ENCODE measurements at places on chromosomes 3 and 15.

DNA sequence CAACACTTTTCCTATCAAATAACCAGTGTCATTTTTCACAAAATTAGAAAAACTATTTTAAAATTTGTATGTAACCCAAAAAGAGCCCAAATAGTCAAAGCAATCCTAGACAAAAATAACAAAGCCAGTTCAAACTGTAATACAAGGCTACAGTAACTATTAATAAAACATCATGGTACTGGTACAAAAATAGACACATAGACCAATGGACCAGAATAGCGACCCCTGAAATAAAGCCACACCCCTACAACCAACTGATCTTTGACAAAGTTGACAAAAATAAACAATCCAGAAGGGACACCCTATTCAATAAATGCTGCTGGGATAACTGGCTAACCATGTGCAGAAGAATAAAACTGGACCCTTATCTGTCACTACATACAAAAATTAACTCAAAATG, 19.9 kb downstream of the TM4SF18 start:
- no peak for DNase-seq

DNA sequence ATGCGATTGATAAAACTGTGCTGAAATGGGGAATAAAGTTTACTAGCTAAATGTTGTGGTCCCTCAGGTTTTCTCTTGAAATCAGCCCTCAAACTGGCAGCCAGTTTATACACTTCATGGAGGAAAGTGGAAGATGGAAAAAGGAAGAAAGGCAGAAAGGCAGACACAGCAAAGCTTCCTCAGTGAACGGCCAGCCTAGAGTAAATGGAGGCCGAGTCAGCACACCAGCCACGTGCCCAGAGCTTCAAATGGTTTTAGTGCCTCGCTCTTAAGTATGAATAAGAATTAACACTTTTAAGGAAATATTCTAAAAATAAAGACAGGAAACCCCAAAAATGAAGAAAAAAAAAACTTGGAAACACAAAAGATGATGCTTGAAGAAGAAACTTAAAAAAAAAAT, 48.3 kb downstream of the GNB4 start:
- DNase-seq, result no peak

DNA sequence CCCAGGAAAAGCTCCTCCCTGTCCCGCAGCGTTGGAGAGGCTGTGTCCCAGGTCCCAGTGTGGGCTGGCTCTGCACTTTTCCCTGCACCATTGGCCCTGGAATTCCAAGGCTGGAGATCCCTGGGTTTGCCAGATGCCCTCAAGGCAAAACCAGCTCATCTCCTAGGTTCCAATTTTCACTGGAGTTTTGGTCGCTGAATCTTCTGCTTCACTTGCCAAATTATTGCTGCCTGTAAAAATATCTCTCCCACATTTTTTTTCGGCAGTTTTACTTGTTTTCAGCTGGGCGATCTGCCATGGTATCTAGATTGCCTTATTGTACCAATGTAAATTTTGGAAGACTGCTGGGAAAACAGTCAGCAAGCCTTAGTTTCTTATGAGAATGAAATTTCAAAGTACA, 150.9 kb upstream of the ATP10A start:
- no peak for DNase-seq

DNA sequence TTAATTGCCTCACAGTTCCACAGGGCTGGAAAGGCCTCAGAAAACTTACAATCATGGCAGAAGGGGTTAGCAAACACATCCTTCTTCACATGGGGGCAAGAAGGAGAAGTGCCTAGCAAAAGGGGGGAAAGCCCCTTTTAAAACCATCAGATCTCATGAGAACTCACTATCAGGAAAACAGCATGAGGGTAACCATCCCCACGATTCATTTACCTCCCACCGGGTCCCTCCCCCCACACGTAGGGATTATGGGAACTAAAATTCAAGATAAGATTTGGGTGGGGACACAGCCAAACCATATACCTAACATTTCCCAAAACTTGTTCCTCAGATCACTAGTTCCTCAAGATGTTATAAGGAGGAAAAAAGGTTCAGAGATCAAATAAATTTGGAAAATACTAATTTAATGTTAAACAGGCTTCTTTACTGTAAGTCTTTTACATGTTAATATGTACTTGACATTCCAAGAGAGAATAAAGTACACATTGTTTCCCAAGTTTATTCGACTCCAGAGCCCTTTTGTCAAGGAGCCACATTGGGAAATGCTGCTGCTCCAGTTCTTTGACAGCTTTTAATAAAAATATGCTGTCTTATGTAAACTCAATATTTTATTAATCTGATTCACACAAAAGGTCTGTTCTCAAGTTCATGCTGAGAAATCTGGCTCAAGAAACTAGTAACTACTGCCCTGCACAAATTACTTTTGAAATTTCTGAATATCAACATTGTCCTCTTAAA, 17.8 kb downstream of the HERC1 start:
- DNase-seq, result no peak

DNA sequence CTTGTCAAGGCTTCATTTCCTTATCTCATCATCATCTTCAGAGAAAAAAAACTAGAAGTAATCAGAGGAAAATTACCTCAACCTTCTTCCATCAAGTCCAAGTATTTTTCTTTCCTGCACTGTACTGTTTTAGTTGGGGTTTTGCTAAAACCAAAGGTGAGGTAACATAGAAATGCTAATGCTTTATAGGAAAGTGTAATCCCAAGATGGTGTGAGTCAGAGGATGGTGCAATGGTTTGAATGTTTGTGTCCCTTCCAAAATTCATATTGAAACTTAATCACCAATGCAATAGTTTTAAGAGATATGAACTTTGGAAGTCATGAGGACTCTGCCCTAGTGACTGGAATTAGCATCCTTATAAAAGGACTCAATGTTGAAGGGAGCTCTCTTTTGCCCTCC, 79.5 kb downstream of the KBTBD8 start:
- DNase-seq, result no peak

DNA sequence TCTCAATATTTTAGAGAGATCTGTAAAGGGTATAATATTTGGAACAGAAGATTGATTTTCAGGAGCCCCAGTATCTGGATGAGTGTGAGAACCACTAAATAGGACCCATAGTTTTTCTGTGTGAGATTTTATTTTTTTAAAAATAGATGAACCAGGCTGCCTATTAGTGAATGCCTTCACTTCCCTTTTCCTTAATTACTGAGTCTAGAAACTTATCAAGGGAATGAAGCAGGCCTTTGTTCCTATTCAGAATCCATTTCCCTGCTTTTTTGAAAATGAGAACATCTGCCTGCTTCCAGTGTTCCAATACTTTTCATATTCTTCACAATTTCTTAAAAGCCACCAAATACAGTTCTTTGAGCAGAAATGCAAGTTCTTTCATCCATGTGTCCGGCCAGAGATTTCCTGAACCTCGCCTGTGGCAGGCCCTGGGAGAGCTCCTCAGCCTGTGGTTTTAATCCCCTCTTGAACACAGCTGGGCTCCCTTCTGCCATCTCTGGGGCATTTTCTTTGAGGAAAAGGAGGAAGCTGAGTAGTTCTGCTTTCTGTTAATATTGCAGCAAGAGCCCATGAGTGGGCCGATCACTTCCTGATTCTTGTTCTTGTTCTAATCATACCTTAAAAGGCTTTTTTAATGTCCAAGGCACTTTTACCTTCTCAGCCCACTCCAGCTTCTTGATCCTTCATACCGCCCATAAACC, 4.7 kb downstream of the EHD4 start:
- DNase-seq, result no peak

GRCh38 chr3:31404871-31405270, 127.9 kb upstream of the STT3B start:
- DNase-seq, result no peak

- no peak for DNase-seq
Measured at GRCh38 chr15:82039871-82040270, 5.9 kb downstream of the MEX3B start.

DNA sequence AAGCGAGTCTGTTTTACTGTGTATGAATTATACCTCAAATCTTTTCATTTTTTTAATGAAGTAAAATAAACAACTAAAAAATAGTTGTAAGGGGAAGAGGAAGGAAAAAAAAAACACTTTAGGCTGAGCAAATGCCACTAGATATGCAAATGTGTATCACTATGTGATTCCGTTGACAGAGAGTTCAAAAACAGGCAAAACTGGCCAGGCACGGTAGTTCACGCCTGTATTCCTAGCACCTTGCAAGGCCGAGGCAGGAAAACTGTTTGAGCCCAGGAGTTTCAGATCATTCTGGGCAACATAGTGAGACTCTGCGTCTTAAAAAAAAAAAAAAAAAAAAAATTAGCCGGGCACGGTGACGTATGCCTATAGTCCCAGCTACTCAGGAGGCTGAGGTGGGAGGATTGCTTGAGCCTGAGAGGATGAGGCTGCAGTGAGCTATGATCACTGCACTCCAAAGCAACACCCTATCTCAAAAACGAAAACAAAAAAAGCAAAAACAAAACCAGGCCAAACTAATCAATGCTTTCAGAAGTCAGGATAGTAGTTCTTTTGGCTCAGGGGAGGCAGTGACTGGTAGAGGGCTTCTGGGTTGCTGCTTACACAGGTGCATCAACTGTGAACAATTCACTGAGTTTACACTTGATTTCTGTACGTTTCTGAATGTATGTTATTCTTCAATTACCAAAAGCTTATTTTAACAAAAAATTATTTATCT, 7.4 kb downstream of the PRC1 start:
- no peak for DNase-seq

- no peak for DNase-seq
Measured at GRCh38 chr15:70248116-70249025, 150.7 kb upstream of the TLE3 start.

GRCh38 chr3:58581328-58582091, 4.3 kb upstream of the FAM107A start:
- no peak for DNase-seq

- DNase-seq, result no peak
Measured at GRCh38 chr3:177563792-177564191, 366.5 kb upstream of the TBL1XR1 start.

GRCh38 chr15:67042551-67043142, 22.8 kb upstream of the SMAD3 start:
- DNase-seq, result no peak

DNA sequence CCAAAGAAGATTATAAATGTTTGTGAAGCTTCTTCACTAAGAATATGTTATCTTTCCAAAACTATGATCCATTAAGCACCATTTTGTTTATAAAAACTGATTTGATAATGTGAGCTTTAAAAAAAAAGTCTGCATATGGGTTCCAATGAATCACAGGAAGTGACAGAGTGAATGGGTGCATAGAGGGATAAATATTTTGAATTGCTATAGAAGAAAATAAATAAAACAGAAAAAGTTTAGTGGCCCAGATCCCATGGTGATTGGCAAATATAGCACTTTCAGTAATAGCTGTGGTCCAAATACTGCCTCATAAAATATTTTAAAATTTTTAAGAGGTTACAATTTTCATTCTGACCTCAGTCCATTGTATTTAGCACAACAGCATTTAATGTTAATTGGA, 19.2 kb downstream of the CPA3 start:
- no peak for DNase-seq

DNA sequence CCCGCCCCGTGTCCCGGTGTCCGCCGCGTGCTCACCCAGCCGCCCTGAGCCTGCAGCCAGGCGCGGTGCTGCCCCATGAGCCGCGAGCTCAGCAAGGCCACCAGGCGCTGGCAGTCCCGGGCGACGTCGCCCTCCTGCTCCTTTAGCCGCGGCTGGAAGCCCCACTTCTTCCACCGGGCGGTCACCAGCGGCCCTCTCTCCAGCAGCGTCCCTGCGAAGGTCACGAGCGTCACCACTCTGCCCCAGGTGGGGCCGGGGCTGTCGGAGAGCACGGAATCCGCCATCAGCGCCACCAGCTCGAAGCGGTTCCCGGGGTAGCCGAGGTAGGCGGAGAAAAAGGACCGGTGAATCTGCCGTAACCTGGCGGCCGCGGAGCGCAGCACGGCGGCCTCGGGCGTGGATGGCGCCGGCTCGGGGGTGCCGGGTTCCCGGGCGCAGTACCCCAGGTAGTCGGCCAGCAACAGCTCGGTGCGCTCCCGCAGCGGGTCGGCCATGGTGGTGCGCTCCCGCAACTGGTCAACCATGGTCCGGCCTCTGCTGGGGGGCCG, 298 bp downstream of the BCL2L10 start:
- DNase-seq, result peak; percentile 28

GRCh38 chr15:63701365-63701764, 104.2 kb downstream of the FBXL22 start:
- DNase-seq, result no peak

DNA sequence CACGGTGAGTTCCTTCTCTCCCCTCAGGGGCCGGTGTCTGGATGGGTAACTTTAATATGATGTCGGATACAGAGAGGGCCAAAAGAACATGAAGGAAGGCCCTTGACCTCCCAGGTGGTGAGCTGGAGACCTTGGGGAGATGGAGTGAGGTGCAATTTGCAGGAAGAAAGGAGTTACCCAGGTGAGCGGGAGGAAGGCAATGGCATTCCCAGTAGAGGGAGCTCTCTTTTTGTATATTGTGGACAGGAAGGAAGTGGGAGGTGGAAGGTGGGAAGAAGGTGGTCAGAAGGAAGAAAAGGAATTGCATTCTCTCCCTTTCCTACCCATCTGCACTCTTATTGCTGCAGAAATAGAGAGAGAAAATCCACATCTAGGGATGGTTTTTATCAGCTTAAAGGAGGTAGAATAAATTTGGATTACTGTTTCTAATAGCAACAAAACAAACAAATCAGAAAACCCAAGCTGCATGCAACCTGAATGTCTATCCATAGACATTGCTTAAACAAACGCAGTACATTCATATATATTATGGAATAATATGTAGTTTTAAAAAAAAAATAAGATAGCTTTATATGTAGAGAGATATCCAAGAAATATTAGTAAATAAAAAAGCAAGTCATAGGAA, 169.0 kb upstream of the TSC22D2 start:
- no peak for DNase-seq

DNA sequence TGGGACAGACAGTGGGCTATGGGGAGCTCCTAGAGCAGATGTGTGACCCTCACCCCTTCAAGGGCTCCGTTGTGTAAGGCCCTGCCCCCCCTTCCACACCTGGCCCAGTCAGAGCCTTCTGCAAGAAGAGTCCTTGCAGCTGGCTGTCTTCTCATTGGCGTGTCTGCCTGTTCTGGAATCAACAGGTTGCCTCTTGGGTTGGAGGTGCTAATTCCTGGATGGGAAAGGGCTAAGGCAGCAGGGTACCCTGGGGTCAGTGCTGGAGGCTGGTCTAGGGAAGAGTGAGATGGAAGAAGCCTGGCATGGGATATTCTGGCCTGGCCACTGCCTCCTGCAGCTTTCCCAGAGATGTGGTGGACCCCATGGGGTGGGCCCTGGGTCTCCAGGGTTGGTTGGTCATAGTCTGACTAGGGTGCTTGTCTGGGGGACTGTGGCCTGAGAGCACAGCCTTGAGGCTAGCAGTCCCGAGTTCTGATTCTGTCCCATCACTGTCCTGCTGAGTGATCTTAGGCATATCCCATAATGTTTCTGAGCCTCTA, 5.1 kb downstream of the TEX264 start:
- DNase-seq, result no peak

DNA sequence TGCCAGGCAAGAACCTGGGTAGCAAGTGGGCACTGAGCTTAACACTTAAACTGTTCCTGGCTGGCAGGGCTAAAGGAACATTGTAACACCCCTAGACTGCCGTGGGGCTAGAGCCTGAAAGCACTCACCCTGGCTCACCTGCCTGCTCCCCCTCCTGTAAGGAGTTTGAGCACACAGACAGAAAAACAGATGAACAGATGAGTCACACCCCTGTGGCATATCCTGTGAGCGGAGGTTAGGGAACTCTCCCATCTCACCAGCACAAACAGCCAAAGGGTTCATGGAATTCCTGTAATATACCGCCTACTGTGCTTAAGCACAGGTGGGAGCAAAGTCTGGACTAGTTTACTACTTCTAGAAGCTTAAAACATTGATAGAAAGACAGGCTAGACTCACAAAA, 300.1 kb downstream of the ROBO1 start:
- DNase-seq, result no peak

- no peak for DNase-seq
Measured at GRCh38 chr3:52313774-52314188, 2.3 kb upstream of the DNAH1 start.

- no peak for DNase-seq
Measured at GRCh38 chr3:158313338-158313927, 203.5 kb downstream of the RSRC1 start.
